ENCODE measurements at places on chromosomes 16 and 17.
A peak's percentile ranks its signal among the peaks of the same experiment; 100 is the strongest.

DNA sequence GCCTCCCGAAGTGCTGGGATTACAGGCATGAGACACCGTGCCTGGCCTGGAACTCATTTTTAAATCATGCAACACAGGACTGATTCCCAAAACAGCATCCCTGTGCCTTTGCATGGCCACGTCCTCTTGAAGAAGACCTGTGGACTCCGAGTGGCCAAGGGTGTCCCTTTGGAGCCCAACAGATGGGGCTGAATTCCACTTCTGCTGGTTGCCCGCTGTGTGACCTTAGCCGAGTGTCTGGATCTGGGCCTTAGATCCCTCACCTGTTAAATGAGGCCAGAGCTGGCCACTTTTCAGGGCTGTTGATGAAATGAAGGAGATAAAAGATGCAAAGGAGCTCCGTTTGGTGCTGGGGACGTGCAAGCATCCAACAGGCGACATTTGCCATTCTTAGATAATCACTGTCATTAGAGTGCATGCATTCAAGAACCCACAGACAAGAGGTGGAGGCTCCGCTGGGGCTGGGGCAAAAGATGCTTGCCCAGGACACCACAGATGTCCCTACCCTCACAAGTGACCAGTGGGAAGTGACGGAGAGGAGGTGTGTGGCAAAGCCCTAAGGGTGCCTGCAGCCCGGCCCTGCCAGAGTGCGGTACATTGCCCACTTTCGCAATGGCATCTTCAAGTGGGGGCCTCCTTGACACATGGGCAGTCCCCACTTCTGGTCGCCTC is 354.1 kb upstream of the TNRC6C start:
- no peak for DNase-seq

GRCh38 chr17:32651084-32651483 is 164.3 kb downstream of the CDK5R1 start:
- no peak for DNase-seq

- DNase-seq = no peak
Observed at GRCh38 chr17:15175356-15175755, 89.8 kb downstream of the PMP22 start.

- peak; percentile 86 for DNase-seq
Observed at GRCh38 chr17:43398724-43399595, at the start of gene ARL4D. ARL4D (plus strand) TSS chr17:43398993; CDS start chr17:43399733, 740 bp downstream.

DNA sequence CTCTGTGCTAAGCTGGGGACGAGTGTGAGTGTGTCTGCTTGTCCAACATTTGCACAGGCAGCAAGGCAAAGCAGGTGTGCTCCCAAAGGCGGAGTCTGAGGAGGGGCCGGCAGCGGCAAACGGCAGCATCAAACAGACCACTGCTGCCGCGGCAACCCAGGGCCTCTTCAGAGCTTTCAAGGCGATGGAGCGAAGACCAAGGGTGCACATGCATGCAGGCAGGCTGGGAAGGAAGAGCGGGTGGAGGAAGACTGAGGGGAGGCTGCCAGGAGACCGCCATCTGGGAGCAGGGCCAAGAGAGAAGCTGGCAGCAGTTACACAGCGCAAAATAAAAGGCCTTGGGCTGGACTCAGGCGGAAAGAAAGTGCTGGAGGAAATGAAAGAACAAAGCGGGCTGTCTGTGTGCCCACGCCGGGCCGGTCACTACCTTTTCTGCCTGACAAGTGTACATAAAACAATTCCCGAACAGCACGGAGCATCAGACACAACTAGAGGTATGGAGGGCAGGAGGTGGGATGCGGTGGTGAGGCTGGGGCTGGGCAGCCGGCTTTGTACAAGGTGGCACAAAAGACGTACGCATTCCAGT is 8.5 kb downstream of the TIMM22 start:
- no peak for DNase-seq

GRCh38 chr16:49431040-49431439 is 57.4 kb downstream of the C16orf78 start:
- no peak for DNase-seq

- peak; percentile 34 for DNase-seq
Observed at GRCh38 chr16:85612191-85612800, 826 bp upstream of the GSE1 start.

DNA sequence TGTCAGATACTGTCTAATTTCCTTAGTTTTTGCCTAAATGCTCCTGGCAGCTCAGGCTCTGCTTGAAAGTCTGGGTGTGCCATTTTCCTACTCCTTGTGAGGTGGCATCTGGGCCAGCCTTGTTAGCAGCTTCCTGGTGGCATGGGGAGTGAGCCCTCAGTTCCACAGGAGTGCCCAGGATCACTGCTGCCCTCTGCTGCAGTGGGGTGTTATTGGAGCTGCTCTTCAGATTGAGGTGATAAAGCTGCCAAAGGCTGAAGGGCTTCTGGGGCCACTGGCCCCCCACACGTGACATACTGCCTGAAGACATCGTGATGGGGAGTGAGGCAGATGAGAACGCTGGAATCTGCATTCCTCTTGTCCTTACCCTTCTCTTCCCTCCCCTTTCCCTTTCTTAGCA is 27.4 kb downstream of the CEP95 start:
- no peak for DNase-seq

DNA sequence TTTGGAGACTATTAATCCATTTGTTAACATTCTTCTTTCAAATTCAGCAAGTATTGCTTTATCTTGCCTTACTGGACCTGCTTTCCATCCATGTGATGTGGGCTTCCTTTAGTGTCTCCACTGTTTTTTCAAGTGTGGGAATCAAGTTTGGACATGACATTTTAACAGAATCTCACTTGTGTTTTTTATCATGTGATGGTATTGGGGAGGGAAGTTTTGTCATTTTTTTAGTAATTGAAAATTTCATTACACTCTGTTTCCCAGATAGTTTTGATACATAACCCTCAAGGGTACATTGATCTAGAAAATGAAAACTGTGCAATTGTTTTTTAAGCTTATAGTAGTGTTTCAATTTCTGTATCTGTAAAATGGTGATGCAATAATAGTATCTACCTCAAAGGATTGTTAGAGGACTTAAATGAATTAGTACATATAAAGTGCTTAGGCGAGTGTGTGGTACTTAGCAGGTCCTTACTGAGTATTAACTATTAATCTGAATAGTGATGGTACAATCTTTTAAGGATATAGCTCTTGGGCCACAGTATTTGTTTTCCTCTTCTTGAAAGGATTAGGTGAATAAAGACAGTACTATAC is 27.3 kb downstream of the AATF start:
- DNase-seq = no peak

- peak; percentile 24 for DNase-seq
Observed at GRCh38 chr16:2296661-2297505, 29.0 kb upstream of the RNPS1 start.

GRCh38 chr17:81139428-81139827 is 25.9 kb upstream of the PVALEF start:
- DNase-seq = no peak

- no peak for DNase-seq
Observed at GRCh38 chr16:51155199-51155607, 4.1 kb upstream of the SALL1 start.

DNA sequence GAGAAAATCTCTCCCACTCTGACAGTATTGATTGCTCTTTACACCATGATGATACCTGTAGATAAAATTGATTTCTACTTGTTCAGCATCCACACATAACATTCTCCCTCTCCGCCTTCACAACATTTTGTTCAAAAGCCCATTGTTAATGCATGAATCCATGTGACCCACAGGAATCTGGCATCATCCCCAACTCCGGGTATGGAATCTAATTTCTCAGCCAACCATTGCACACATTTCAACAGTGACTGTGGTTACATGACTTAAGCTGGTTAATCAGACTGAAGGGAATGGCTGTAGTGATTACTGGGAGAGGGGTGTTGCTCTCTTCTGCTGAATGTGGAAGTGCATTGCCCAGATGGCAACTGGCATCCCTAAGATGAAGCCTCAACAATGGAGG is 161.4 kb upstream of the C16orf82 start:
- DNase-seq = no peak

DNA sequence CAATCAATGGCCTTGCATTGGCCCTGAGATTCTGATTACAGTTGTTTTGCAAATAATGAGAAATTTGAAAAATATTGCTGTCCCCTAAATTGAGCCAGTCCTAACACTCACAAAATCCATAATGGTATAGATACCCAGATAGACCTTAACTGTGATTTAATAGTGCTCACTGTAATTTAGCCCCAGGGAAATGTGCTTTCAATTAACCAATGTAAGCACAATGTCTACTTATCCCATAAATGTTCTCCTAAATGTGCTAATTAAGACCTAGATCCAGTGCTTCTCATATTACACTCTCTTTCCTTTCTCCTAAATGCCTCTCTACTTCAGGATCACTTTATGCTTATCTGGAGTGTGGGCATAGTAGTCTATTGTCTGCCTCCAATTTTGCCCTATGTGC is 417.8 kb upstream of the CCL2 start:
- no peak for DNase-seq

GRCh38 chr16:11393861-11394592 is 48.8 kb downstream of the RMI2 start:
- no peak for DNase-seq

DNA sequence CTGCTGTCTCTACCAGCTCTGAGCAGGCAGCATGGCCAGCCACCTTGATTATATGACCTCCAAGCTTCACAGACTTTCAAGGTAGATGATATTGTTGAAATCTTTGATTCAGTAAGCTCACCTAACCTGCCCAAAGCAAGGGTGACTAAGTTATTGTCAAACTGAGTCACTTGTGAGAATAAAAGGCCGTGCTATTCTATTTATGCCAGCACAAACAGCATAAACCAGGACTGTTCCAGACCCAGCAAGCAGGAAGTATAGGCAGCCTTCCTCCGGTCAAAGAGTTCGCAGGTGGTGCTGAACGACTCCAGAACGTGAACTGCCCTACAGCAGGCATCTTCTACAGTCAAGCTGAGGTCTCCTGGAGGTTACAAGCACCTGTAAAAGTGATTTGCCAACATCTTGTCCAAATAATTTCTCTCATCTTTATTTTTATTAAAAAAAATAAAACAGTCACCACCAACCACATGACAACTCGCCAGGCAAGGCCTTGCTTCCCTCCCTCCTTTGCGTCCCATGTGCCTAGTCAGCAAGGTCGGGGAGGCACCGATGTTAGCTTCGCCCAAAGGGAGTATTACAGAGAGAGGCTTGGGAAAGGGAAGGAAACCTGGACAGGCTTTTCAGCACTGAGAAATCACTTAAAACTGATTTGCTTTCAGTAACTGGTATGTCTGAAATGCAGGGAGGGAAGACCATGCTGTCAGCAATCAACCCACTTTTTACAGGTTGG is 10.8 kb downstream of the ARL2BP start:
- no peak for DNase-seq

DNA sequence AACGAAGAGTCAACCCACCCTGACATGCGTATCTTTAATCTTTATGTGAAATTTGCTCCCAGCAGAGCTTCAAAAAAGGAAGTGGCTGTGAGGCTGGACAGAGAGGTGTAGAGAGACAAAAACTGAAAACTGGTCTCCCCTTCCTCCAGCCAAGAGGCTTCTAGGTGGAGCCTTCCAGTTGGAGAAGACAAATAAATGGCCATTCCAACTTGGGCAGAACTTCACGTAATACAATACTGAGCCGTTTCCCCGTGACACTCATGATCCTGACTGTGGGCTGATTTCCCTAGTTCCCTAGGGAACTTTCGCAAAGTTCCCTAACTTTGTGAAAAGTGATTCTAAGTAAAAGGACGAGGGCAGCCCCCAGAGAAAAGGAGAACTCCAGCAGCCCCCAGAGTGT is 78.8 kb downstream of the ZFHX3 start:
- DNase-seq = no peak

- DNase-seq = no peak
Observed at GRCh38 chr17:77962348-77962747, 3.8 kb downstream of the TNRC6C start.

- DNase-seq = no peak
Observed at GRCh38 chr16:3096362-3096761, 2.7 kb downstream of the ZSCAN10 start.

DNA sequence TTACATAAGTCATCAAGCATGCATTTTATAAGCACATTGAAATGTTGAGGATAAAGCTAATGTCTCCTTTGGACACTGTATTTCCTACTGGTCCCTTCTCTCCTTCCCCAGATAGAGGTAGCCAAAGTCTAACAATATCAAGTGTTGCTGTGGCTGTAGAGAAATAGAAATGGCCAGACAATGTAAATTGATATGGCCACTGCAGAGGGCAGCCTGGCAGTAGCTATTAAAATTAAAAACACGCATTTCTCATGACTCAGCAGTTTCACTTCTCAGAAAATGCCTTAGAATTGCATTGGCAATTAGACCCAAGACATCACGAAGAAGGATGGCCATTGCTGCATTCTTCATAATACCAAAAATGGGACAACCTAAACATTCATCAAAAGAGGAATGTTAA is 46.8 kb upstream of the MRTFB start:
- no peak for DNase-seq

DNA sequence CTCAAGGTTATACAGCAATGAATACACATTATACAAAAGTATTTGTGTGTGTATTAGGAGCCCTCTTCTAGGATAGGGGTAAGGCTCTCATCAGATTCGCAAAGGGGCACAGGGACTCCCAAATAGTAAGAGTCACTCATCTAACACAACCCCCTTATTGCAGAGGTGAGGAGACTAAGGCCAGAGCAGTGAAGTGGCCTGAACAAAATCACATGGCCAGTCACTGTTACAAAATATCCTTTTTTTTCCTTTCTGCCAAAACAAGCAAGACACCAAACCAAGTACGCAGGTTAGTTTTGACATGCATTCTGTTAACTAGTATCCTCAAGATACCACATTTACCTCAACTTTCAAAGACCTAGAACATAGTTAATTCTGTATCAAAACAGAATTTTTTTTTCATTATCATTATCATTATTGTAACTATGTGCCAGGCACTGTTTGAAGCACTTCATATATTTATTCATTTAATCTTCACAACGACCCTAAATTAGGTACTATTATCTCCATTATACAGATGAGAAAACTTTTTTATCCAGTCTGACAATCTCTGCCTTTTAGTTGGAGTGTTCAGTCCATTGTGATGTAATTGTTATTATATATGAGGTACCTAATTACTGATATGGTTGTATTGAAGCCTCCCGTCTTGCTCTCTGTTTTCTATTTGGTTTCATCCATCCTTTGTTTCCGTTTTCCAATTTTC is 25.7 kb downstream of the MMD start:
- DNase-seq = no peak

- DNase-seq = no peak
Observed at GRCh38 chr16:10579575-10579964, 828 bp downstream of the EMP2 start.

- no peak for DNase-seq
Observed at GRCh38 chr16:17377360-17378324, 93.1 kb downstream of the XYLT1 start.

DNA sequence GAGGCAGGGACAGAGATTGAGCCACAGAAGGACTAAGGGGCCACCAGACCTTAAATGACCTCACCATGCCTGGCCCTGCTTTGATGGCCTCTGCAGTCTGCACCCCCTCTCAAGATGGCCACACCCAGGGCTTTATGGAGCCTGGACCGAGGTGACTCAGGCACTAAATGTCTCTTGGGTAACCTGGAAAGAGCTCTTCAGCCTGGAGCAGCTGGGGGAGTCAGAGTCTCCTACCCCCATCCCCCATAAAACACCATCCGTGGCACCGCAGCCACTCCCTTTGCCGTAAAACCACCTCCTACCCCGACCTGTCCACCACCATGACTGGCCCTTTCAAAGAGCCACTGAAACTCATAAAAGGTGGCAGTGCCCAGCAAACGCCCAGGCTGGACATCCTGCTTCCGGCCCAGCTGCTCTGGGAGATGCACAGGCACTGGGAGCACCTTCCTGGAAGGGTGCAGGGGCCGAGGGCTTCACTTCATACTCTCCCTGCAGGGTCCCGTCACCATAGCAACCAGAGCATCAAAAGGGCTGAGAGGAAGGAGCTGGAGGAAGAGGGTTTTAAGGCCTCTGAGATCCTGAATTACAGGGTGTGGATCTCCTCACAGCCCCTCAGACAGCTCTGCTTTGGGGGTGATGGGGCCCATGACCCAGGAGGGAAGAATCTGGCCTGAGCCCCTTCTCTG is 22.3 kb downstream of the FOXN1 start:
- no peak for DNase-seq

All from activated CD4-positive, alpha-beta T cell treated with anti-CD3 and anti-CD28 coated beads for 48 hours (primary cell).